ENCODE measurements at places on chromosomes 16 and 17. TPM values are rescaled to one million over a fixed set of nuclear protein-coding genes. Genes with fewer than 3 reads are reported as not detected.

Gene CA5A
- total RNA-seq, result 0.13 TPM

Gene CCL7
- total RNA-seq, result not detected

Gene HES7
- total RNA-seq, result 1.8 TPM

- no peak for DNase-seq
Measured at GRCh38 chr17:45115871-45116270, 16.4 kb downstream of the PLCD3 start.
